ENCODE measurements at places on chromosomes 16 and 17.

- DNase-seq, result no peak
Observed at GRCh38 chr16:27433636-27434035, 31.7 kb downstream of the IL21R start.

DNA sequence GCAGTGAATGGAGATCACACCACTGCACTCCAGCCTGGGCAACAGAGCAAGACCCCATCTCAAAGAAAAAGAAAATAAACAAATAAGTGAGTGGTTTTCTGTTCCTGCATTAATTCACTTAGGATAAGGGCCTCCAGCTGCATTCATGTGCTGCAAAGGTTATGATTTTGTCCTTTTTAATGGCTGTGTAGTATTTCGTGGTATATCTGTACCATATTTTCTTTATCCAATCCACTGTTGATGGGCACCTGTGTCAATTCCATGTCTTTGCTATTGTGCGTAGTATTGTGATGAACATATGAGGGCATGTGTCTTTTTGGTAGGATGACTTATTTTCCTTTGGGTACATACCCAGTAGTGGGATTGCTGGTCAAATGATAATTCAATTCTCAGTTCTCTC is 33.9 kb downstream of the SLC5A11 start:
- DNase-seq, result no peak

- no peak for DNase-seq
Observed at GRCh38 chr17:48615047-48615962, at the start of gene HOXB8. HOXB8 (minus strand) TSS chr17:48615292; CDS start chr17:48614704, 588 bp downstream.

GRCh38 chr17:49431743-49432142 is 17.1 kb upstream of the PHB1 start:
- no peak for DNase-seq

DNA sequence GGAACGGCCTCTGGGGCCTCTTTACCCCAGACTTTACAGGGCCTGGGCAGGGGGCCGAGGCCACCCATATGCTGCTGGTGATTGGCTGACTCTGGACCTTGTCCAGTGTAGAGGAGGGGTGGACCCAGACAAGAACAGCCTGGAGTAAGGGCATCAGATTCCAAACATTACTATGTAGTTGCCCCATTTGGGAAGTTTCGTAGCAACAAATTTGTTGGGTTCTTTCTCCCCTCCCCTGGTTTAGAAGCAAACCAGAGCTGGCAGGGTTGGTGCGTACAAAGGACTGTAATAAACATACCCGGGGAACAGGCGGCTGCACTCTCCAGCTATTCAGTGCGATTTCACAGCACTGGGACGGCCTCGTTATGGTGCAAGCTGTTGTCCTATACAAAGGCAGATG is 145.5 kb downstream of the NTN1 start:
- DNase-seq, result no peak

GRCh38 chr17:43439041-43439440 is 40.2 kb downstream of the ARL4D start:
- DNase-seq, result no peak

GRCh38 chr17:27523712-27524111 is 67.5 kb downstream of the KSR1 start:
- no peak for DNase-seq

DNA sequence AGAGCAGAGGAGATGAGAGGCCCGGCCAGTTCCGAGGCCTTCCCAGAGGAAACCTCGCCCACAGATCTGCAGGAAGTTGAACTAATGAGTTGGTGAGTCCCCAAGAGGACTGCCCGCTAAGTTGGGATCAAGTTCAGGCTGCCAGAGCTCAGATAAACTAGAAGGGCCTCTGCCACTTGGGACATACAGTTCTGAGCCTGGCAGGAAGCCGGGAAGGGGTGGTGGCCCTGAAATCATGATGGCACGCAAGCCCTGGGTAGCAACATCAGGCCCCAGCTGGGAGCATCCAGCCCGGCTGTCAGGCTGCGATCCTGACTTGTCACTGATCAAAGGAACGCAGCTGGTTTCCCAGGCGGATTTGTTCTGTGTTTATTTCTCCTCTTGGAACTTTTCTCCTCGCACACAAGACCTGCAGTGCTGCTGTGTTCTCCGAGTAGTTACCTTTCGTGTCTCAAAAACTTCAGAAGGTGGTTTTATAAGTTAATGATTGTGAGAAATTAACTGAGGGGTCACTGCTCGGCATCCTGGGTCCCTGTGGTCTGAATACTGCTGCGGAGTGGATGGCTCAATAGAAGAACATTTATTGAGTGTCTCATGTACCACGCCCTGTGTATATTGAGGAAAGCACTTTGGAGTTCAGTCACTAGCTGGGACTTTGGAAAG is 8.0 kb upstream of the WFDC1 start:
- no peak for DNase-seq

GRCh38 chr16:28110074-28110473 is 46.6 kb upstream of the GSG1L start:
- no peak for DNase-seq

DNA sequence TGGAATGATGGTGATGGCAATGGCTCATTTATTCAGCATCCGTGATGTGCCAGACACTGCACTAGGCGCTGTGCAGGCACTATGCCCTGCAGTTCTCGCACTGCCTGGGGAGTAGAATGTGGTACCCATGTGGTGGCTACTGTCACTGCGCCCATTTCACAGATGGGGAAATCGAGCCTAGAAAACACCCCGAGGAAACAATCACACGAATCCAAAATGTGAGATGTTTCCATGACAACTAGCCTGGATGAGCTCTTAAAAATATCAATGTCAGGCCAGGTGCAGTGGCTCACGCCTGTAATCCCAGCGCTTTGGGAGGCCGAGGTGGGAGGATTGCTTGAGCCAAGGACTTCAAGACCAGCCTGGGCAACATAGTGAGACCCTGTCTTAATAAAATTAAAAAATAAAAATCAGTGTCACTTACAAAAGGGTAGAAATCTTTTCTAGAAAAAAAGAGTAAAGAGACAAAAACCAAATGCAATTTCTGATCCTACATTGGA is 57.9 kb upstream of the TNRC6A start:
- no peak for DNase-seq

DNA sequence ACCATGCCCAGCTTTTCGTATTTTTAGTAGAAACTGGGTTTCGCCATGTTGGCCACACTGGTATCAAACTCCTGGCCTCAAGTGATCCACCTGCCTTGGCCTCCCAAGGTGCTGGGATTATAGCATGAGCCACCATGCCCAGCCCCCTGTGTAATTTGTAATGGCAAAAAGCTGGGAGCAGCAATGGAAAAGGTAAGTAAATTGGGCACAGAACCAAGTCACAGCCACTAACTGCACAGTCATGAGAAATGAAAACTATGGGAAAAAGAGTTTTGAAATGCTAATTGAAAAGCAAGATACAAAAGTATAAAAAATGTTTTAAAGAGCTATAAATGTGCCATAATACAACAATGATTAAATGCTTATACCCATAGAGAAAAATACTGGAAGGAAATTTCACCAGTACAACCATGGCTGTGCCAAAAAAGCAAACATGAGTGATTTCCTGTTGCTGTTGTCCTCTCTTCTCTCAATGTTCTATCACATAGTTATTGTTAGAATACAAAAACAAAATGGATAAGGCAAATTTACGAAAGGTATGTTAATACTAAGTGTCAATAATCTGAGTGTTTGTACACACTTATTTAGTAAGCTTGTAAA is 6.2 kb downstream of the NTAN1 start:
- no peak for DNase-seq
